M059J (cell line): ENCODE measurements at places on chromosomes 3 and 15. TPM values are rescaled to one million over a fixed set of nuclear protein-coding genes. Genes with fewer than 3 reads are reported as not detected.

The COX17 gene
- total RNA-seq: 64.5 and 103 TPM in 2 replicates

The PML gene
- 24.5 and 74.6 TPM in 2 replicates for total RNA-seq

The MORC1 gene
- 0.02 TPM in 1 of 2 replicates, not detected in the other for total RNA-seq

The GOLGA6A gene
- total RNA-seq: not detected in 2 replicates

The ECE2 gene
- not detected in 2 replicates for total RNA-seq

The FGD5 gene
- total RNA-seq: 0.05 TPM in 1 of 2 replicates, not detected in the other

The ISL2 gene
- 4.0 and 4.4 TPM in 2 replicates for total RNA-seq

The NECTIN3 gene
- total RNA-seq: 66.6 and 76.6 TPM in 2 replicates

The FAM174B gene
- 19.9 and 20.1 TPM in 2 replicates for total RNA-seq

The ZNF80 gene
- total RNA-seq: not detected in 2 replicates

The CCK gene
- not detected in 2 replicates for total RNA-seq

The PLSCR5 gene
- not detected in 2 replicates for total RNA-seq

The PLS1 gene
- 13.9 and 17.1 TPM in 2 replicates for total RNA-seq

The MCTP2 gene
- 0.30 and 0.91 TPM in 2 replicates for total RNA-seq

The RGMA gene
- not detected in 2 replicates for total RNA-seq

The ZMYND10 gene
- 0.37 and 3.2 TPM in 2 replicates for total RNA-seq

The PDZRN3 gene
- total RNA-seq: 1.7 and 1.9 TPM in 2 replicates

The PDIA5 gene
- 22.7 and 39.1 TPM in 2 replicates for total RNA-seq

The TM4SF18 gene
- 19.7 and 25.4 TPM in 2 replicates for total RNA-seq

The IMPG2 gene
- under 0.01 TPM in 2 replicates for total RNA-seq

The APH1B gene
- total RNA-seq: 7.7 and 8.8 TPM in 2 replicates

The ZSCAN2 gene
- 2.4 and 7.5 TPM in 2 replicates for total RNA-seq

The NDN gene
- total RNA-seq: not detected in 2 replicates

The GRK7 gene
- not detected in 2 replicates for total RNA-seq

The GOLGA6L4 gene
- not detected in 2 replicates for total RNA-seq

The STX19 gene
- total RNA-seq: not detected in 2 replicates

The ALPK3 gene
- total RNA-seq: 0.25 and 1.0 TPM in 2 replicates

The STARD9 gene
- total RNA-seq: 1.4 and 2.7 TPM in 2 replicates

The HESX1 gene
- total RNA-seq: 1.4 TPM in 1 of 2 replicates, not detected in the other

The ITPKA gene
- 3.7 and 6.1 TPM in 2 replicates for total RNA-seq

The ENTPD3 gene
- total RNA-seq: not detected in 2 replicates

The TRIM69 gene
- 34.8 and 37.2 TPM in 2 replicates for total RNA-seq

The SLC22A13 gene
- not detected in 2 replicates for total RNA-seq

The TMEM158 gene
- 191 and 272 TPM in 2 replicates for total RNA-seq

The CHRM5 gene
- total RNA-seq: not detected in 2 replicates

The TGM5 gene
- not detected in 2 replicates for total RNA-seq

The CP gene
- 2.7 and 3.4 TPM in 2 replicates for total RNA-seq

The FETUB gene
- total RNA-seq: not detected in 2 replicates

The TBC1D23 gene
- 79.3 and 81.2 TPM in 2 replicates for total RNA-seq

The C15orf61 gene
- 2.9 and 4.1 TPM in 2 replicates for total RNA-seq

The ABCF3 gene
- total RNA-seq: 27.4 and 43.4 TPM in 2 replicates

The PYGO1 gene
- 4.8 and 5.4 TPM in 2 replicates for total RNA-seq

The ST3GAL6 gene
- 11.6 and 19.4 TPM in 2 replicates for total RNA-seq

The ZNF502 gene
- total RNA-seq: 0.15 and 0.62 TPM in 2 replicates

The MST1R gene
- 0.17 and 1.4 TPM in 2 replicates for total RNA-seq

The TRPM1 gene
- 0.02 TPM in 1 of 2 replicates, not detected in the other for total RNA-seq

The CHRNA7 gene
- total RNA-seq: 1.8 and 2.0 TPM in 2 replicates

The ADCY5 gene
- not detected in 2 replicates for total RNA-seq

The GP9 gene
- not detected in 2 replicates for total RNA-seq

The CYP11A1 gene
- total RNA-seq: 0.07 and 0.10 TPM in 2 replicates

The LYZL4 gene
- total RNA-seq: not detected in 2 replicates

The ROPN1B gene
- total RNA-seq: 0.15 and 8.8 TPM in 2 replicates

The CCDC39 gene
- not detected in 2 replicates for total RNA-seq

The FRMD4B gene
- 0.07 and 0.25 TPM in 2 replicates for total RNA-seq
